Renal cortex interstitium (tissue), 15 donors: ENCODE measurements at places on chromosomes 11 and 22.
A peak's percentile ranks its signal among the peaks of the same experiment; 100 is the strongest.

GRCh38 chr22:29207243-29207550, 1.5 kb downstream of the EMID1 start:
- no peak for DNase-seq

GRCh38 chr11:120430146-120430545, 81.4 kb upstream of the GRIK4 start:
- DNase-seq: no peak

DNA sequence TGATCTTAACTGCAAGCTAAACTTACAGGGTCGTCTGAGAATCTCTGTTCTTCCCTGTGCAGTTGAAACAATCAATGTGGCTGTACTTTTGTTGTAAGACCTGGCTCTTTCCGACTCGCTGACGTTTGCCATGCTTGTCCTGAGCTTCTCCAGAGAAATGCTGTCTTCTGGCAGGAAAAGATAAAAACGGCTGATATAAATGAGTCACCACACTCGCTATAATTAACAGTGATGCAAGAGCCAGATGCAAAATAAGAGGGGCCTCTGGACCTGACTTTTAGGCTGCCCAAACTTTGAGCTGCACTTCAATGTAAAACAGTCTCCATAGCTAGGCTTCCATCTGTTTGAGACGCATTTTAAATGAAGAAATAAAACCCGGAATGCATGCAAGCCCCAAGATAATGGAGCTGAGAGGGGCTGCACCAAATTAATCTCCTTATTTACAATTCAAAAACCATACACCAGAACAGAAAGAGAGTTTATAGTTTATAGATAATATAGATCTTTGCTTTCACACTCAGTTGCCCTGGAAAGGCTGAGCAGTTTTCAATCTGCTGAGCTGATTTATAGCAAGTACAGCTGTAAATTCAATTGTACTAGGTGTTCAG, 48.5 kb downstream of the WT1 start:
- DNase-seq: no peak

- DNase-seq: no peak
These were observed 9.8 kb downstream of the ATG16L2 start for GRCh38 chr11:72824020-72824419.

DNA sequence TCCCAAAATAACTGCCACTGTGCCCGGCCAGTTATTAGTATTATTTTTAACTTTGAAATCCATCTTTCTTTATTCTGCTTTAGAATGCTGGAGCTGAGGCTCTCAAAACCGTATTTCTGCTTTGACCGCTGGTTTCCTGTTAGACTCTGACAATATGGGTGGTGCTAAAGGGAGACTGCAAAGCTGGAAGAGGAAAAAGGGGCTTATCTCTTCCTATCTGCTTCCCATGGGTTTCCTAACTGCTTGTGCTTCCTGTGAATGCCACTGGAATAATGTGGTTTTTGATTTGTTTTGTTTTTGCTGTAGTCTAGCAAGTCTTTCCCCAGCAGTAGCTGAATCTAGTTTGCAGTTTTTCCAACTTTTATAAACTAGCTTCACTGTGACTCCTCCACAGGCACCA, 43.6 kb downstream of the XRRA1 start:
- no peak for DNase-seq

DNA sequence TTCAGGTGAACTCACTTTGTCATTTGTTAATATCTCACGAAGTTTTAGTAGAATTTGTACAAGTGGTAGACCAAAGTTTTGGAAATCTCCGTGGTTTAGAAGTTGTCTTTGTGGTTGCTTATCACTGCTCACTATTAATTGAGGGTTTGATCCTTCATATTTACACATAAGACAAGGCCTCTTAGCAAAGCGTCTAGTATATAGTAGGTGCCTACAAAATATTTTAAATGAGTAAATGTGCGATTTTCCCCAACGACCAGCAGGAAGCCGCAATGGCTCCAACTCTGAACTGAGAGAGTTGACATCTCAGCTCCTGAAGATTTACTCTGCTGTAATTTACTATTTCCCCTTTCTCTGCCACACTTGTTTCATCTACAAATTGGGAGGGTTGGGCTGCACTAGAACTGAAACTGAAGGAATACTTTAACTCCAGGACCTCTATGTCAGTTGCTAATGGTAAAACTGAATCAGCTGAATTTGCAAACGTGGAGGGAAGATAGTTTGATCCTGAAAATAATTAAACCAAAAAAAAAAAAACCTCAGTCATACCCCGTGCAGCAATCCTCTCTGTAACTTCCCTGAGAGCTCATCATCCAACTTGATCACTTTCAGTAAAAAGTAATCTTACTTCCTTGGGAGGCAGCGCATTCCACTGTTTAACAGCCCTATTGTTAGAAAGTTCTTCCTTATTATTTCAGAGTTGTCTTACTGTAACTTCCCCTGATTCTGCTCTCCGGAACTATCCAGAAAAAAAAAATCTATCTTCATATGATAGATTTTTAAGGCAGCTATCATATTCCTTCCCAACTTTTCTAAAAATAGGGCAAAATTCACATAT, 1.3 kb upstream of the SBF2 start:
- DNase-seq: no peak

- no peak for DNase-seq
These were observed 74.4 kb upstream of the PPARA start for GRCh38 chr22:46075764-46076531.

DNA sequence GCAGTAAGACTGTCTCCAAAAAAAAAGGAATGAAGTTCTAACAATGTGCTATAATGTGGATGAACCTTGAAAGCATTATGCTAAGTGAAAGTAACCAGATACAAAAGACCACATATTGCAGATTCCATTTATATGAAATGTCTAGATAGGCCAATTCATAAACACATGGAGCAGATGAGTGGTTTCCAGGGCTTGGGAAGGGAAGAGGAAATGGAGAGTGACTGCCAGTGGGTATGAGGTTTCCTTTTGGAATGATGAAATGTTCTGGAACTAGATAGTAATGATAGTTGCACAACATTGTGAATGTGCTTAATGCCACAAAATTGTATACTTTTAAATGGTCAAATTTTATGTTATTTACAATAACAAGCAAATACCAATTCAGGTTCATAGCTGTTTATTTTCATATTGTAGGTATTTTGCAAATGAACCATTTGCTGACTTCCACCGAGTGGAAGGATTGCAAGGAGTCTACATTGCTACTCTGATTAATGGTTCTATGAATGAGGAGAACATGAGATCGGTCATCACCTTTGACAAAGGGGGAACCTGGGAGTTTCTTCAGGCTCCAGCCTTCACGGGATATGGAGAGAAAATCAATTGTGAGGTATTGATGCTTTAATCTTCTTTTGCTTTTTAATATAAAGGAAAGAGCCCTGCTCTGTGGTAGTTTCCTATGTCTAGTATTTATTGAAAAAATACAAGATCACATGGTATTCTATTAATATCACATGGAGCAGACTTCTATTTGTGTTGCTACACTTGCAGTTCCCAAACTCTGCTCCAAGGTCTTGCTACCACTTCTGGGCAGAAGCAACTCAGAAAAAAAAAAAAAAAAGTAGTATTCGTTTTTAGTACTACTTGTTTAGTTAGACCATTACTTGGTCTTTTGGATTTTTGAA, 67.7 kb upstream of the SORL1-AS1 start:
- no peak for DNase-seq

DNA sequence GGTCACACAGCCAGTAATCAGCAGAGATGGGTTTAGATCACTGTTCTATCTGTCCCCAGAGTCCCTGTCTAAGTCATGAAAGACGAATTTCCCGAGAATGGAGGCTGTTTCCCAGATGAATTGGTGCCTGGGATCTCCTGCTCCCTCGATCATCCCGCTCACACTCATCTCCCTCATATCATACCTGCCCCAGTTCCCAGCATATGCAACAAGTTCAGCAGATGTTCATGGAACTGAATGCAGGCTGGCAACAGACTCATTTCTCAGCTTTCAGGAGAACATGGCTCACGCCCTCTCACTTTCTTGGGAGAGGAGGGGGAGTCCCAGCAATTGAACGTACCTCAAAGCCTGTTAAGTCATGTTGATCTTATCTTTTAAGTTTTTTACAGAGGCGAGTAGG, 22.1 kb downstream of the CD6 start:
- no peak for DNase-seq

DNA sequence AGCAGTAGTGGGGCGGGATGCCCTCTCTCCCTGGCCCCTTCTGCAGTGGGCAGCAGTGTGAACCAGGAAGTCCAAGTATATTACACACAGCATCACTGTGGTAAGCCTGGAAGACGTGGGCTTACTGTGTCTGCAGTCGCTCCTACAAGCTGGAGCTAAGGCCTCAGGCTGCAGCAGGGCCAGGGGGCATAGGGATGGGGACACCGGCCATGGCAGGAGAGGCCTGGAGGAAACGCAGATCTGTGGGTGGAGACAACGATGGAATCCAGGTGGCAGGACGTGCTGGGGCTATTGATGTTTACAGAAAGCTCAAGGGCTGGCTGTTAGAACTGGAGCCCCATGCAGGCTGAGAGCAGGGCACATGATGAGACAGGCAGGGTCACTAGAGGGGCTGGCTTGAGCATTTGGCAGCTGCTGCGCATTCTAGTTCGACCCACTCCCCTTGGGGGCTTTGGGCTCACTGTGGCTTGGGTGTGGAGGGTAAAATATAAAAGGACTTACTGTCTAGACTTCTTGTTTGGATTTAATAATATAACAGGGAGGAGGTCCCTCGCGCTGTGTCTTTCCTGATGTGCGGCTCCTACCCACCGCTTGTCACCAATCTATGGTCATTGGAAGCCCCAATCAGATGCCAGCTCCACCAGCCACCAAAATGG, 539.5 kb downstream of the TBC1D22A start:
- DNase-seq: no peak

DNA sequence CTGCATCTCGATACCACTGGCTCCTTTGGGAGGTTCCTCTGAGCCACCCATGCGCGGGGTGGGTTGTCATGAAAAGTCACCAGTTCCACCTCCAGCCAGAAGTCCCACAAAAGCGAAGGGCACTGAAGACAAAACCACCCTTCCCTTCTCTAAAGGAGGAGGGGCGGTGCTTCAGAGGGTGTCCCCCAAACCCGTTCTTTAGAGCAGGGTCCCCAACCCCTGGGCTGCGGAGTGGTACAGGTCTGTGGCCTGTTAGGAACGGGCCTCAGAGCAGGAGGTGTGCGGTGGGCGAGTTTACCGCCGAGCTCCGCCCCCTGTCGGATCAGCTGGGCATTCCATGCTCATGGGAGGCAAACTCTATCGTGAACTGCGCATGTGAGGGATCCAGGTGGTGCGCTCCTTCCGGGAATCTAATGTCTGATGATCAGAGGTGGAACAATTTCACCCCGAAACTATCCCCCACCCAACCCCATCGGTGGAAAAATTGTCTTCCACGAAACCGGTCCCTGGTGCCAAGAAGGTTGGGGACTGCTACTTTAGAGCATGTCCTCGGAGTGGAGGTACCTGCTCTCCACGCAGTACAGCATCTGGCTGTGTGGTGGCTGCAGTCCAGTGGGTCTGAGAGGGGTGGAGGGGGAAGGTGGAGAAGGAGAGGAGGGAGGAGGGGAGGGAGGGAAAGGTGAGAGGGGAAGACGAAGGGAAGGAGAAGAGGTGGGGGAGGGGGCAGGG, 72.9 kb upstream of the SEPTIN5 start:
- DNase-seq: no peak

DNA sequence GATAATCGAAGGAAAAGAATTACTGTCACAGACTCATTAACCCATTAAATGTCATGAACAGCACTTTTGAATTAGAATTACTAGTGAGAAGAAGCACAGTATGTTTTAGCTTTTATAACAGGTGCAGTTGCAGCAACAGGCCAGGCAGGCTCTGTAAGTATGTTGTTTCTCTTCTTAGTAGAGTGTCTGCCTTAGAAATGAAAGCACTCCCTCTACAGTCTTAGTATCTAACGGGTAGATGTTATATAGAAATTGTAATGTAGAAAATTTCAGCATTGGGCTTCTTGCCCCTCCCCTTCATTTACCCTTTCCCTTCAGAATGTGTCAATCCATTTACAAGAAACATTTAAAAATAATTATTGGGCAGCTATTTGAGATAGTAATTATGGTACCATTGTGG, 87.4 kb downstream of the HIPK3 start:
- no peak for DNase-seq

DNA sequence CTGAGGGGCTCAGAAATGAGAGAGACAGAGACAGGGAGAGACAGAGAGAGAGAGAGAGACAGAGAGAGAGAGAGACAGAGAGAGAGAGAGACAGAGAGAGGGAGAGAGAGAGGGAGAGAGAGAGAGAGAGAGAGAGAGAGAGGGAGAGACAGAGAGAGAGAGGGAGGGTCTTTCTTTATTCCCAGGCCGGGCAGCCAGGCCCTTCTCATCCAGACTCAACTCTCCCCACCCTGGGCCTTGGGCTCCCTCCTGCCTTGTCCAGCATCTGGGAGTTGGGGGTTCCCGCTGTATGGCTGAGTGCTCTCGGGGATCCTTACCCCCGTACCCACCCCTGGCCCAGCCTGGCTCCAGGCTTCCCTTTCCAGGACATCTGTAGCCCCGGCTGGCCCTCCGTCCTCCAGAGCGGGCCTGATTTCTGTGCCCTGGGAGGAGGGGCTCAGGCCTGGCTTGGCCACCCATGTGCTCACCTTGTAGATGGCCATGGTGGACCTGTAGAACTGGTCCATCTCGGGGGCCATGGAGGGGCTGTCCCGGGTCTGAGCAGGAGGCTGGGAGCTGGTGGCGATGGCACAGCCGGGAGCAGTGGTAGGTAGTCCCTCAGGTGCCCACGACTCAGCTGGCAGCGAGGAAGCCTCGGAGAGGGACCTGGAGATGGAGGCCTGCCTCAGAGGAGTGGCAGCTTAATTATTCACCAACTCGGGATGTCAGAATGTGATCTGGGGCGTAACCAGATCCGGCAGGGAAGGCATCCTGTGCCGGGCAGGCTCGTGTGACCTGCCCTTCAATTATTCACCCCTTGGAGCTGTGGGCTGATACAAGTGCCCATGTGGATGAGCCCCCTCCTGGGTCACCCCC, at the start of gene BAIAP2L2:
BAIAP2L2 (minus strand) TSS at position 677 of the 855 bp plus-strand sequence; CDS start at position 518, 159 bp downstream.
- DNase-seq: peak; percentile 63

DNA sequence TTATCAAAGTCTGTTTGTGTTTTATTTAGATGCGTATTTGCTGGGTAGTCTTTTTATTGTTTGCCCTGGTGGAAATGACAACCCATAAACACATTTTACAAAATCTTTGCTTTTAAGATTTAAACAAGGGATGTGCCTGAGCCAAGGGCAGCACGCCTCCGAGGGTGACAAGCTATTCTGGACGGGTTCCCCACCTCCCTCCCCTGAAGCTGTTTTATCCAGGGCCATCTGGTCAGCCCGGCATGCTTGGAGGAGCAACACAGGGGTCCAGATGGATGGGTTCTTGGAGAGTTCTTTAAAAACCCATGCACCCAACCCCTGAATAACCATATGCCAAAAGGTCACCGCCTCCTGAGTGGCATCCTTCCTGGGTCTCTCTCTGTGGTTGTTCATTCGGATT, 408.9 kb downstream of the OPCML start:
- no peak for DNase-seq
